ENCODE measurements at places on chromosomes 13 and 19.
A peak's percentile ranks its signal among the peaks of the same experiment; 100 is the strongest.

GRCh38 chr13:112159575-112160547 lies 92.9 kb downstream of the SOX1 start:
- no peak for DNase-seq

- peak; percentile 67 for DNase-seq
These were observed 536 bp downstream of the FAM32A start for GRCh38 chr19:16185768-16186123.

DNA sequence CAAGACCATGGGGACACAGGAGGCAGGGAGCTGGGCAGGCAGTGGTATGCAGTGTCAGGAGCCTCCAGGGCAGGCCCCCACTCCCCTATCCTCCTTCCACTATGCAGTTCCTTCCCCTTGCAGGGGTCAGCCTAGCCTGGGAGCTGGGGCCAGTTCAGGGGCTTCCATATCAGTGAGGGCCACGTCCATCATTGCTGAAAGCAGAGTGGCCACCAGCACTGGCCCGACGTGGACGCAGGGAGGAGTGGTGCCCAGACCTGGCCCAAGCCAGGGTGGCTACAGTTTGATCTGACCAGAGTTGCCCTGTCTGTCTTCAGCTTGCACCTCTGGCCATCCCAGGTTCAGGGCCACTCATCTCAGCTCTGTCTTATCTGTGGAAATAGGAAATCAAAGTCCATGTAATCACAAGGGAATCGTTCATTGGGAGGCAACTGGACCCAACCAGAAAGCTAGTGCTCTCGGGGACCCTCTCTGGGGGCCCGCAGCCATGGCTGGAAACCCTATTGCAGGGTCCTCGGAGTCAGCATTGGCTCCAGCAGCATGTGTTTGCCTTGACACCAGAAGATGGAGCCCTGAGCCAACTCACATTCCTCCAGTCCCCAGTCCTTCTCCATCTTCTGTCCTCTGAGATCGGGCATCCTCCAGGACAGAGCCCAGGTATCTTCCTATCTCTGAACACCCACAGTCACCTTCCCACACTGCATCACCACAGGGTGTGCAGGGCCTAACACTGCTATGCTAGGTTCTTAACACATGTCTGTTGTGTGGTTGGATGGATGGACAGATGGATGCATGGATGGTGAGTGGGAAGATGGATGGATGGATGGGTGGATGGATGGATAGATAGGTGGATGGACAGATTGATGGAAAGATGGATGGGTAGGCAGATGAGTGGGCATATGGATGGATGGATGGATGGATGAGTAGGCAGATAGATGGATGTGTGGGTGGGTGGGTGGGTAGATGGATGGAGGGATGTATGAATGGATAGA lies 75.7 kb upstream of the KCTD15 start:
- DNase-seq, result no peak

DNA sequence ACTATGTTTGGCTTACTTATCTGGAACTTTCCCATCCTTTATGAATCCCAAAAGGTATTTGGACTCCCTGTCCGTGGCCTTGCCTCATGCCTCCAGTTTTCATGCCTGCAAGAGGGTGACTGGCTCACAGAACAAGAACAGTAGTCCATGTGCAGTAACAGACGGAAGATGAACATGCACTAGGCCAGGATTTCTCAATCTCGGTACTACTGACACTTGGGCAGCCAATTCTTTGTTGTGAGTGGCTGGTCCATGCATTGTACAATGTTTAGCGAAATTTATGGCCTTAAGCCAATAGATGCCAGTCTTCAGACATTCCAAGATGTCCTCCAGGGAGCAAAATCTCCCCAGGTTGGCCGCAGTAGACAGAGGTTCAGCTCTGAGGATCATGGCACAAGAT lies 61.9 kb downstream of the DOCK9 start:
- no peak for DNase-seq

DNA sequence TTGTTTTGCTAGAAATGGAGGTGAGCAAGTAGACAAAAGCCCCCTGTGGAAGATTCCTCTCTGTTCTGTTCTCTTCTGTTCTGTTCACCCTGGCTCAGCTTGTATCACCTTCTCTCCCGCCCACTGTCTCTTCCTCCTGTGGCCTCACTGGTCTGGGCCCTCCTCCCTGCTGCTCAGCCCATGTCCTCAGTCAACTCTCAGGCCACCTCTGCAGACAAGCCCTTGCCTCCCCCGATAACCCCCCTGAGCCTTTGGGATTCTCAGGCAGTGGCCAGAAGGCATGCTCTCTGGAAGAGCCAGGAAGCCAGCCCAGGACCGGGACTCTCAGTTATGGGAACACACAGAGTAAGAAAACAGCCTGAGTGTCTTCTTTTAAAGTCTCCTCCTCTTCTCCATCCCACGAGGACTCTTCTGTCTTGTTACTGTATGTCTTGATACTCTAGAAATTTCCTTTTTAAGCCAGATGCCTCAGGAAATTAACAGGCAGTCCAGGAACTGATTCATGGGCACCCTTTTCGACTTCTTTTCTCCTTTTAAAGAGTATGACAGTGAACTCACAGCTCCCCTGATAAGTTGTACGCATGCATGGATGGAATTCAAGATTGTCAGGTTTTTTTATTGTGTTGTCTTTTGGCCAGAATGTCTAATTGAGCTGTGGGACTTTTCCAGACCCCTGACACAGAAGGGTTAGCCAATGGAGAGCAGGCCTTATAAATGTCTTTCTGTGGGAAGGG lies 33.7 kb downstream of the SHISA2 start:
- DNase-seq, result no peak

- no peak for DNase-seq
These were observed 65.4 kb downstream of the KL start for GRCh38 chr13:33081666-33082065.

DNA sequence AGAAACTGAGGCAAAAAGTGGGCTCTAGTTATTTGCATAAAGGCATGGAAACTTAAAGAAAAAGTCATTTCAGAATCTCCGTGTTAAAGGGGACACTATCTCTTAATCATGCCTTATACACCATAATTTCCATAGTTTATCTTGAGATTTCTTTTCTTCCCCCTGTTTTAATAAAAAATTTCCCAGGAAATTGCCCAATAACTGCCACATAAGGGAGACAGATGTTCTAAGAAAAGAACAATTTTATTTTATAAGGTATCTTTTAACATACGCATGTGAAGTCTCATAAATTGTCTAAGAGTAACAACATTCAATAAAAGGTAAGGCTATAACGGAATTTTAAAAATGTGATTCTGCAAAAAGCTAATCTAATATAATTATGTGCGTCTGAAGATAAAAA lies 371.3 kb downstream of the IRS2 start:
- DNase-seq, result no peak

DNA sequence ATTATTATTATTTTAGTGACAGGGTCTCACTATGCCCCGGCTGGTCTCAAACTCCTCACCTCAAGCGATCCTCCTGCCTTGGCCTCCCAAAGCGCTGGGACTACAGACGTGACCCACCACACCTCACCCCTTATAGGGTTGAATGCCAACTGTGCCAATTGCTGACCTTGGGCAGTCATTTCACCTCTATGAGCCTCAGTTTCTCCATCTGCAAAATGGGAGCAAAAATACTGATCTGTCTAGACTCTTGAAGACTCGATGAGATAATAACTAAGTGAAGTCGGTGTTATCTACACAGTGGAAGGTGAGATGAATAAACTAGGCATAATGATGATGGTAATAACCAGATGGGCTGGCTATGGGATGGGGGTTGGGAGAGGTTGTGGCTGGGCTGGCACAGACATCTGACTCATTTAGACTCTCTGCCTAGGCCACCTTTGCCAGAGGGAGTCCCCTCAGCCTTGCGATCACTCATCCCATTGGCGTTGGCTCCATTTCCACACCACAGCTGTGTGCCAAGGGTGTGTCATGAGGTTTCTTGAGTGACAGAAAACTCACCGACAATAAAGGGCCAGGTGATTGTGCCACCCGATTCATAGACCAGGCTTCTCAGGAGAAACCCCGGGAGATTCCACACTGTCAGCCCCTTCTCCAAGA lies at the start of gene CASP14:
CASP14 (plus strand) TSS at position 596 of the 657 bp plus-strand sequence. CDS start 2,772 bp downstream, outside the sequence.
- DNase-seq, result no peak

GRCh38 chr13:31914843-31915242 lies 116.7 kb upstream of the FRY start:
- DNase-seq, result no peak

DNA sequence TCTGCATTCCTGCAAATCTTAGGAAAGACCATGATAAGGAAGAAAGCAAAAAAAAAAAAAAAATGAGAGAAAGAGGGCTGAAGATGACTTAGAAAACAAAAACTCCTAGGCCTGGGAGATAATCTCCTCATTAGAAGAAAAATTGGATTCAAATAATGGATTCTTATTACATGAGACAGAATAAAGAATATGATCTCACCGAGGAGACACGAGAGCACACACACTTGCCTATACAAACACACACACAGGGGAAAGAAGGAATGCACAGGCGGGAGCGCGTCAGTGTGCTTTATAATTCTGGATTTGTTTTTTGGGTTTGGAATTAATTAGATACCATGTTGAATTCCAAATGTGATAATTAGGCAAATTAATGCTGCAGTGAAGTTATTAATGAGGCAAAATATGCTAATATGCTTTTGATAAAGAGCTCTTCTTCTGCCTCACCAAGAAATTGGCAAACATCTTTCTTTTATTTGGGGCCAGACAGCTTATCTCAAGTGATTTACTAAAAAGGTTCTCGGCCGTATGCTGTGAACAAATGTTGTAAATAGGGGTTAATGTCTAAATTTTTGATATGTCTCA lies 36.1 kb upstream of the PCDH8 start:
- no peak for DNase-seq

DNA sequence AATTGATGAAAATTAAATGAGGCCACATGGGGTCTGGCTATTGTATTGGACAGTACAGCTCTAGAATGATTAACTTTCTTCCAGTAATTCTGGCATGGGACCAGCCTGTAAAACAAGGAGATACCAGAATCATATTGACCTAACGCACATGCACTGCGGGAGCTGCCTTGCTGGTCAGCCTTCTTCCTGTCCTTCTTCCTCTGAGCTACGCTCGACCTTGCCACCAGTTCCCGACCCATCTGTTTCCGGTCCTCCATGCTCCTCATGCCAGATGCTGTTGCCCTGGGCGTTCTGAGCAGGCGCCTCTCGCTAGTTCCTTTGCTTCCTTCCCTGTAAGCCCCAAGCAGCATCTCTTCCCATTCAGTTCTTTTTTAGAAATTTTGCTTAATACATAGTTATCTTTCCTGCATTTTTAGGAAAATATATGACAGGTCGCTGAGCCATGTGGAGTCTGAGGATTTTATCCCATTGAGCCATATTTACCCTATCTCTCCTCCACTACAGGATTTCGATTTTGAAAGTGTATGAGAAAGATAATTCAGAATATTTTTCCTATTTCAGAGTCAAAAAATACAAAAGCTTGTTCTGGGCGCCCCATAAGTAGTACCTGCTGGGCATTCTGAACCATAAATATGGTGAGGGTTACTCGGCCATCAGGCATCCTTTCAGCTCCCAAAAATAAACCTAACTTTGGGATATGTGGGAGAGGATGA lies 38.6 kb downstream of the TNFRSF19 start:
- peak; percentile 17 for DNase-seq
